Gastroesophageal sphincter (tissue), 4 donors: ENCODE measurements at places on chromosomes 12 and 14. TPM values are rescaled to one million over a fixed set of nuclear protein-coding genes. Genes with fewer than 3 reads are reported as not detected.

The SMAGP gene
- 8.0 TPM for total RNA-seq

The TSPAN19 gene
- total RNA-seq, result not detected

DNA sequence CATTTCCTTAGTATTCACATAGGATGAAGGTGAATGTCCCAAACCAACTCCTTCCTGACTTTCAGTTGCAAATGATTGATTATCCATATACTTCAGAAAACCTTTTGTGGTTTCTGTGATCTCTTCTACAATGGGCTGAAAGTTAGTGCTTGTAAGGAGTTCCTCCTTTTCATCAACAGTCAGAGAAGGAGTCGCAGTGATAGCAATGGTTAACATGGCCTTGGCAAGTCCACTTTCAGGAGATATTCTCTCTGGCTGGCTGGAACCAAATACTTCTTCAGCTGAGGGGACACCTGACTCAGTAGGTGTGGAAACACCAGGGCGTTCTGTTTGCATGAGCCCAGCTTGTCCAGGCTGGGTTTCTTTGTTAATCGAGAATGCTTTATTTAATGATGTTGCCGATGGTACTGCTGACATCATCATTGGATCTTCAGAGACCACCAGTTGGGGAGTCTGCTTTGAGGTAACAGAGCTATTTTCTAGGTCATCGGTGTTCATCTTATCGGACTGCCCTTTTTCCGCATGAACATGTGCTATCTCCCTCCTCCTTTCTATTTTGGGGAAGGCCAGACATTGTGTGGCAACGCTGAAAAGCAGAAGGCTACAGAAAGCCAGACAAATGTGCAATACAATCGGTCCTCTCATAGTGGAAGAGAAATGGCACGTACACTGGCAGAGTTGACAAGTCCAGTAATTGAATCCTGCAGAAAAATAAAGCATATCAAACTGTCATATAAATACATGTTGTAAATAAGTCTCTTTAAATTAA is 13.1 kb downstream of the ARMH4 start:
- ATAC-seq, result no peak

The ASB2 gene
- total RNA-seq, result 118 TPM

DNA sequence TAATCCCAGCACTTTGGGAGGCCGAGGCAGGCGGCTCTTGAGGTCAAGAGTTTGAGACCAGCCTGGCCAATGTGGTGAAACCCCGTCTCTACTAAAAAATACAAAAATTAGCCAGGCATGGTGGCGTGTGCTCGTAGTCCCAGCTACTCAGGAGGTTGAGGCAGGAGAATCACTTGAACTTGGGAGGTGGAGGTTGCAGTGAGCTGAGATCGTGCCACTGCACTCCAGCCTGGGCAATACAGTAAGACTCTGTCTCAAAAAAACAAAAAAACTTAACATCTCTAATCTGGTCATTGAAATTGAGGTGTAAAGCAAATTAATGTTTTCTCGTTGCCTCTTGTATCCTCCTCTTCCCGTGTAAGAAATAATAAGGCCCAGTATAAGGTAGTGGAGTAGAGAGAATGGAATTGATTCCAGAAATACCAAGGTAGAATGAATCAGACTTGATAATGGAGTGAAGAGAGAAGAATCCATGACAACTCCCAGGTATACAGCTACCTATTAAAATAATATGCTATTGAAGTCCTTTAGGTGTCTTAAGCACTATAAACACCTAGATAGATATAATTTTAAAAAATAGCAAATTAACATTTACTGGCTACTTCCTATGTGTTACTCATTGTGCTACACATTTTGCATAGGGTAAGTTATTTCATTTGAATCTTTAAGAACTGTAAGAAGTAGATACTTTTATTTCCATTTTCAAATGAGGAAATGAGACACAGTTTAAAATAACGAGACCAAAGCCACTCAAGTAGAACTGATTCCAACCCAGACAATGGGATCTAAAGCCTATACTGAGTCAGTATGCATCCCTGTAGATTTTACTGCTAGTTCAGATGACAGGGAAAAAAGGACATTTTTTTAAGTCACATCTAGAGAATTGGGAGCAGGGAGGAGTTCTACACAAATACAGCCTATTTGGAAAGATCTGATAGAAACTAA is 23.2 kb downstream of the RAP1B start:
- no peak for ATAC-seq

DNA sequence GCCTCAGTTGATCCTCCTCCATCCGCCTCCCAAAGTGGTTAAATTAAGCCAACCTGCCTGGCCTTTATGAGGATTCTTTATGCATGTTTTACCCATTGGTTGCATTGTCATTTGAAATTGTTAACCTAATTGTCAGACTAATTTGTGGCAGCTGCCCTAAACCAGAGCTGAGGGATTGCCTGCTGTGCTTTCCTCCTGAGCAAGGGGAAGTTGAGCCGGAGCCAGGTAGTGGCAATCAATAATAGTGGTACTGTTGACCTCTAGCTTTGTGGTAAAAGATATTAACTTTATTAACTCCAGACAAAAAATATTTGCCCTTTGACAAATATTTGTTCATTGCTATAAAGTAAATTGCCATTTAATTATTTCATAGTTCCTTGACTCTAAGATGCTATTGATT is 5.6 kb upstream of the HEBP1 start:
- ATAC-seq, result no peak

The GDF3 gene
- total RNA-seq, result not detected

DNA sequence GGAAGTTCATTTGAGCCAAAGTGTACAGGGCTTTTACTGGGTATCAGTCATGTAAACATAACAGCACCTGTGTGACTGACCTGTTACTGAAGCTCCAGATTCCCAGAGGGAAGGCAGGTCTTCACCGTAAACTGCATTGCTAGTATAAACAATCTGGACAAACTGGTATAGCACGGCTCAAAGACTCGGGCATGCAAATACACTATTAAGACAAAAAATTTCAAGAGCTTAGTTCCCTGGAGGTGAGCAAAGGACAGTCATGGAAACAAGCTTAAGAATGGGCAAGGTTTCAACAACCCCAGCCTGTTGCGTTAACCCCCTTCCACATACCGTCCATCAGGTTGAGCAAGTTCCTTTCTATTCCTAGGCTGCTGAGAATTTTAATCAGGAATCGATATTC is 9.4 kb downstream of the PARP11 start:
- ATAC-seq, result no peak

The MIP gene
- total RNA-seq, result not detected

- peak; percentile 69 for ATAC-seq
Measured at GRCh38 chr12:116121453-116121871, 156.0 kb downstream of the MED13L start.

DNA sequence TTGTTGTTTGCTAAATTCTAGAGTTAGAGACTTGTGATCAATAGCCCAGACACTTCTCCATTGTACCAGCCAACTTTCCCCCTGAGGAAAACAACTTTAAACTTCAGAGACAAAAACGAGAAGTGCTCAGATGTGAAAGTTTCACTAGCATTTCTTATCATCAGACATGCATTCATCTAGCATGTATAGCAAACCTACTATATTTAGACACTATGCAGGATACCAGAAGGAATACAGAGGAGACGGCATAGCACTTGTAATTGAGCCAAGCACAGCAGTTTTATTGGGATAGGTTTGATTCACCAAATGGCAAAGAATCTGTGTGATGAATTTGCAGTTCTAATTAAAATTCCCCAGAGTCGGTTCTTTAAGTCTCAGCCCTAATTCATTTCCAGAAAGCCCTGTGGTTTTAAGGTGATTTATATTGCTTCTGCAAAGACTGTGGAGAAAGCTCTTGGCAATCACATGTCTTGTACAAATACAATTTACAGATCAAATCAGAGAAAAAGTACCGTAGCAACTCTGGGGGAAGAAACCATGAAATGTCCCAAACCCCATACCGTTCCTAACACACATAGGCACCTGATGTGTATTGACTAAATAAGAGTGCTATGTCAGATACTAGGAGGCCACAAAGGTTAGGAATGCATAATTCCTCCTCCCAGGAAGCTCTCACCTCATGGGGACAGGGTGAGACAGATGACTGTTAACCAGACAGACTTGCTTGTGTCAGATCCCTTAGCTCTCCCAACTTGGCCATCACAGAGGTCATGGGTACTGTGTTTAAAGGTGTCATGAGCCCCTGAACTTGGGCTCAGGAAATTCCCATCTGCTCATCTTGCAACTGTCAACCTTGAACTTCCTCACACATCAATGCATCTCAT is 69.6 kb upstream of the KRAS start:
- no peak for ATAC-seq

The TAS2R30 gene
- total RNA-seq, result 1.5 TPM

DNA sequence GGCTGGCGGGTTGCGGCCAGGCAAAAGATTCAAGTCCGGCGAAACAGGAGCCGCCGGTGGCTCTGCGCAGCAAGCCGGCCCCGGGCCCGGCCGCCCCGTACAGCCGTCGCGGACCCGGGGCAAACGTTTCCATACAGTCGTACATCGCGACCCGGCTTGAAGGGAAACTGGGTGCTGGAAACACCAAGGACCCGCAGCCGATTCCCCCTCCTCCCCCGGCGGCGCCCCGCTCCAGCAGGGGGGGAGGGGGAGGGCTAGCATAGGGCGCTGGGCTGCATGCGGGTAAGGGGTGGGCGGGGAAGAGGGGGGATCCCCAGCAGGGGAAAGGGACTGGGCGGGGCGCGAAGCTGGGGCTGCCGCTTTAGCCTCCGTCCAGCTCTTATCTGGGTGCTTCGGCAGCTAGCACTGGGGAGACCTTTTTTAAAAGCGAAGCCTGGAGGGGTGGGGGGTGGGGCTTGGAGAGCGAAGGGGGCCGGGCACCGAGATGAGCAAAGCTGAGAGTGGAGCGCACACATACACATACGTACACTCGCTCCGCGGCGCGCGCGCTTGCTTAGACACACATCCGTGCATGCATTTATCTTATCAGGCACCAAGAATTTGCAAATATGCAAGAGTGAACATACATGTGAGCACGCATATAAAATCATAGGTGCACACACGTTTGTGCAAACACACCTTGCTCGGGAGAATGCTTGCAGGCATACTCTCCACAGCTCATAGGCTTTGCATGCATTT is 11.9 kb downstream of the RARG start:
- no peak for ATAC-seq

GRCh38 chr12:83365317-83365716 is 678.6 kb downstream of the TMTC2 start:
- ATAC-seq, result no peak

The DEPDC4 gene
- total RNA-seq, result 0.89 TPM

The RND1 gene
- total RNA-seq, result not detected

DNA sequence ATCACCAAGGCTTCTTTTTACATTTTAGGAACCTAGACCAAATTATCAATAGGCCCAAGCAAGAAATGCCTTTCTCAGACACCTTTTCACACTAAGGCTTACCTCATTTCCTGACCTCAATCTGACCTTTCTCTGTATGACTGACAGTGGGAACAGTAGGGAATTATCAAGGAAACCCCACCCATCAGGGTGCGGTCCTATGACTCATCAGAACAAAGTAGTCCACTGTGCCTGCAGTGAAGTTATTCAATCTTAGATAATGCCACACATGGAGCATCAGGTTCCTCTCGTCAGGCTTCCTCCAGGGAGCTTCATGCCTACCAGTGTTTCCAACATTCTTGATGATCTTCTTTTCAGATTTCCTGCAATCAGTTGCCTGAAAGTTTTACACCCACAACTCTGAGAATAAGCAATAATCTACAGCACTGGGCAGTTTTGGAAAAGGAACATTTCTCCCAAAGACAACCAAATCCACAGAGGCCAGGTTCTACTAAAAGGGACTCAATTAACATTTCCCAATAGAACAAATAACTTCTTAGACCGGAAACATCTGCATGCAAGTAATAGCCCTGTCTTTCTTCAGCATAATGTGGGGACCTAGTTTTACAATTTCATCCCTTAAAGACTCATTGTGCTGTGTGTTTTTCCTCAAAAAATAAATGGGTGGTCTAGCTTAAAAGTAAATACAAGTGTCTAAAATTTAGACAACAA is 35.9 kb upstream of the TMTC2 start:
- ATAC-seq, result no peak

The KRT79 gene
- total RNA-seq, result not detected

- no peak for ATAC-seq
Measured at GRCh38 chr14:81272317-81272716, 51.6 kb upstream of the GTF2A1 start.

DNA sequence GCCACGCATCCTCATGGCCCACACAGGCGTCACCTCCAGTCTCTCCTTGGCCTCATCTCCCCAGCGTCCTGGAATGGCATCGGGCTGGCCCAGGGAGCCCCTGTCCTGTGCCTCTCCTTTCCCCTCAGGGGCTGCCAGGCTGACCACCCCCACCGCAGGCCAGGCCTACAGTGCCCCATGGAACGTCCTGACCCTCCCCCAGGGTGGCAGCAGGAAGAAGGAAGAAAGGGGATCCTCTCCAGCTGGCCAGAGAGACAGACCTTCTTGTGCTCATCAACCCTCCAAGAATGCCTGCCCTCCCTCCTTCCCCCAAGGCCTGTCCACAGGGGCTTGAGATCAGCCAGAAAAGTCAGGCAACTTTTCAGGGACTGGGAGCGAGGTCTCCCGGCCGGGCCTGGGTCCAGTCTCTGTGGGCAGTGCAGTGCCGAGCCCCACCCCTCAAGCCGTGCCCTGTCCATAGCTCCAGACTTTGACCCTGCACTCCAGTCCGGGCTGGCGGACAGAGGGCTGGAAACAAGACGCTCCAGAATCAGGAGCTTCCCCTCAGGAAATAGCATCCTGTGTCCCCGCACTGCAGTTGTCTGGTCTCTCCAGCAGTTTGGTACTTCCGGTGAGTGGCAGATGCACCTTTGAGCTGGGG is at the start of gene DAO:
TSS of gene DAO (plus strand) at position 478 of the 640 bp plus-strand sequence. CDS start 4,915 bp downstream, outside the sequence.
- no peak for ATAC-seq

DNA sequence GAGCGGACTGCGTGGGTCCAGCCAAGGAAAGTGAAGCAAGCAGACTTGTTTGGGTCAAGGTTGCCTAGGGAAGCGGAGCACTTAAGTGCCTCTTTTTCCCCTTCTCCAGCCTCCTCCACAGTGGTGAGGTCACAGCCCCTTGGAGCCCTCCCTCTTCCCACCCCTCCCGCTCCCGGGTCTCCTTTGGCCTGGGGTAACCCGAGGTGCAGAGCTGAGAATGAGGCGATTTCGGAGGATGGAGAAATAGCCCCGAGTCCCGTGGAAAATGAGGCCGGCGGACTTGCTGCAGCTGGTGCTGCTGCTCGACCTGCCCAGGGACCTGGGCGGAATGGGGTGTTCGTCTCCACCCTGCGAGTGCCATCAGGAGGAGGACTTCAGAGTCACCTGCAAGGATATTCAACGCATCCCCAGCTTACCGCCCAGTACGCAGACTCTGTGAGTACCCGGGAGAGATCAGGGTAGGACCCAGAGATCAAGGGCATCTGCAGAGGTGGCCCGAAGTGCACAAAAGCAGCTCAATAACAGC is at the start of gene TSHR:
TSS of gene TSHR (plus strand) at position 206 of the 526 bp plus-strand sequence. CDS start at position 266, 60 bp downstream.
- ATAC-seq, result no peak

The VRTN gene
- total RNA-seq, result not detected

DNA sequence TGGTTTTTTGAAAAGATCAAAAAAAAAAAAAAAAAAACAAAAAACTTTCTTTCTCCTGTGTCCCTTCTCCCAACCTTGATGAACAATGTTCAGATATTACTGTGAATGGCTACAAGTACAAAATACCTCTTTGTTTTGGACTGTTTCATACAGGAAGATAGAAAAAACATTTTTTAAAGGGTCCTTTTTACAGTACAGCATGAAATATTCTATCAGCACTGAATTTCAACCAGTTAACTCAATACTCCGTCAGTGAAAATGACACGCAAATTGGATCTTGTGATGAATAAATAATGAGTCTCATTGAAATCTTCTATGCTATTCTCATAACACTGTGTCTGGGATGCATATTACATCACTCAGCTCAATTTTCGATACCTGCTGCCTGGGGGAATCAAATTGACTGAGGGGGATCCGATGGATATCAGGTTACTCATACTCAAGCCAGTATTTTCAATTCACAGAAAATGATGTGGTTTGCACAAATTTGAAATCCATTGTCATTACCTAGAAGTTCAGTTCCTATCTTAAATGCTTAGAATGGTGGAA is 179.6 kb downstream of the TMTC2 start:
- ATAC-seq, result no peak
